ENCODE measurements at places on chromosomes 4 and X. TPM values are rescaled to one million over a fixed set of nuclear protein-coding genes. Genes with fewer than 3 reads are reported as not detected.

DNA sequence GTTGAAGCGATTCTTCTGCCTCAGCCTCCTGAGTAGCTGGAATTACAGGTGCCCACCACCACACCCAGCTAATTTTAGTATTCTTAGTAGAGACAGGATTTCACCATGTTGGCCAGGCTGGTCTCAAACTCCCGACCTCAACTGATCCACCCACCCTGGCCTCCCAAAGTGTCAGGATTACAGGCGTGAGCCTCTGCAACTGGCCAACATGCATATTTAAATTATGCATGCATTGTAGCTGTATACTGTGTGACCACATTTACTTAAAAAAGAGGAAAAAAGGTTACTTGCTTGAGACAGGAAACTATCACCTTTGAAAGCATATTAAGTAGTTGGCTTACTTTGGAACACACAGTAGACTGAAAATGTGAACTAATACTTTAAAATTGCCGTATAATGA, 29.5 kb downstream of the METTL14 start:
- no peak for DNase-seq

GRCh38 chrX:127404161-127404560, 584.6 kb downstream of the PRR32 start:
- no peak for DNase-seq

DNA sequence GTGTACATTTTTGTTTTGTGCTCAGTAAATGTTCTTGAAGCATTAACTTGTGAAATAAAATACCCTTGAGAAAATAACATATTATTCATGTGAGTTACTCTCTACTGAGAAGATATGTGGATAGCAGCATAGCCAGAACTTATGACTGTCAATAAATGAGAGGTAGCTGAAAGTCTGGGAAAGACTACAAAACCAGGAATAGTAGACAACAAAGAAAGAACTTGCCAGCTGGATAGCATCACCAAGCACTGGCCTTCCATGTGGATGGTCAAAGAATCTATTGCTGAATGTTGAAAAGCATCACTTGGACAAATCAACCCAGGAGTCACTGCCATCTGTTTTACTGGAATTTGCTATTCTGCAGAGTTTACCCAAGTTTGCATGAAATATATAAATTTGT, 650.0 kb upstream of the HTR2C start:
- DNase-seq, result no peak

DNA sequence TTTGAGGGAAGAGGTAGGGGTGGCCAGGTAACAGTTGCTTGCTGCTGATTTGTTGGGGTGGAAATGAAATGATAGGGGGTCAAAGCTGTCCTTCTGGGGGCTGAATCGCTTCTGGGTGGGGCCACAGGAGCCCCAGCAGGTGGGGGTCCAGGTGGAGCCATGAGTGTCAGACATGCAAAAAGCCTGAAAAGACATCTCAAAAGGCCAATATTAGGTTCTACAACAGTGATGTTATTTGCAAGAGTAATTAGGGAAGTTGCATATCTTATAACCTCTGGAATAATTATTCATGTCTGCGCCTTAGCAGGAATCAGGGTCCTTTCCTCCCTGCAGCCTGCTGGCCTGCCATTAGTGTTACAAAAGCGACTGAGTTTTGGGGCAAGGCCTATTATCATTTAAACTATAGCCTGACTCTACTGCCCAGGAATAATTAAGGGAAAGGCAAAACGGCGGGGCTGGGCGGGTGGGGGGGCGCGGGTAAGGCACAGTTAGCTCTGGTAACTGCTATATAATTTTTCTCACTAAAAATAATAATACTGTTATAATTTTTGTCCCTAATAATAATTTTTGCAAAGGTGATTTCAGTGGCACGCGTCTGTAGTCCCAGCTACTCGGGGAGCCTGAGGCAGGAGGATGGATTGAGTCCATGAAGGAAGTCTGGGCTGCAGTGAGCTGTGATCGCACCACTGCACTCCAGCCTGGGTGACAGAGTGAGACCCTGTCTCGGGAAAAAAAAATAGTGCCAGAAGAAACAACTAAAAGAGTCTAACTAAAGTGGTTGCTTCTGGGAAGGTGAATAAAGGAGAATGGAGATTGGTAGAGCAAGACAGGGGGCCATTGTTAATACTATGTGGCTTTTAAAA, 145.7 kb downstream of the MAGEB17 start:
- DNase-seq, result no peak

DNA sequence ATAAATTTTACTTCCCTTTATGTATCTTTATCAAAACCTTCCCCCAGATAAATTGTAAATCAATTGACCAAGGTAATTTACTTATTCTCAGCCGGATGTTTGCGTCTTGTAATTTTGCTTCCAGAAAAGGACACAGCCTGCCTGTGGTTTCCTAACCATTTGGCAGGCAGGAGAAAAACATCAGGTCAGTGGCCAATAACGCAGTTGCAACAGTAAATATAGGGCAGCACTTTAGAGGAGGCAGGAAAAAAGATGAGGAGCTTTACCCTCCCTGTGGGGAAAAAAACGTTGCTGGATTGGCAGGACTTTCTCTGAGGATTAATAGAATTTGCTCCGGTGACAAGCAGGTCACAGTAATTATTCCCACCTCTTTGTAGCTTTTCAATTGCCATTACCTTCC, 2618.1 kb downstream of the ARAP2 start:
- DNase-seq, result no peak

DNA sequence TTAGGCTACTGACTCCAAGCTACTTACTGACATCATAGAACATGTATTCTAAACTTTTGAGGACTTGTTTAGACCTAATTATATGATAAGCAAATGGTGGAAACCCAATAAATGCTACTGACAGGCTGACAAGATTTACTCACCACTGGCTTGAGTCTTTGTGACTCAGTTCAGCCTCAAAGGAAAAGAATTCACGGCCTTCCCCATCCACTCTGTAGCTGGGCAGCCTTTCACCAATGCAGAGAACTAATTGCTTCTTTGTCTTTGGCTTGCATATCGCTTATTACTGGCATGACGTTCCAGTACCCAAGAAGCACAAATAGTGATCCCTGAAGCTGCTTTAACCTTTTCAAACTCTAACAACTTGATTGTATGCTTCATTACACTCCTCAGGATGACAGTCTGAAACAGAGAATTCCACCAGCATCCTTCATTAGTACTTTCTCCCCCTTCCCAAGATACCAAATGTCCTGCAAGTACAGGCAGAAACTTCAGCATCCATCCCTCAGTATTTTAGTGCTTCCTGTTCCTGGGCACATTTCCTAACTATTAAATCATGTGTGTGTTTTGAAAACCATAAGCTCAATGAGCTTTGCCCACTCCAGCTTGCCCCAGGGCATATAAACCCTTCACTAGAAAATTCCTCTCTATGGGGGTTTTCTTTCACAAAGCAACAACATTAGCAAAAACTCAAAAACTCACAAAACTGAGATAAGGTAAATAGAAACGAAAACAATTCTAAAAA, 298.1 kb upstream of the SLC7A11 start:
- no peak for DNase-seq

GRCh38 chrX:150542846-150543229, 25.6 kb upstream of the MTM1 start:
- no peak for DNase-seq

DNA sequence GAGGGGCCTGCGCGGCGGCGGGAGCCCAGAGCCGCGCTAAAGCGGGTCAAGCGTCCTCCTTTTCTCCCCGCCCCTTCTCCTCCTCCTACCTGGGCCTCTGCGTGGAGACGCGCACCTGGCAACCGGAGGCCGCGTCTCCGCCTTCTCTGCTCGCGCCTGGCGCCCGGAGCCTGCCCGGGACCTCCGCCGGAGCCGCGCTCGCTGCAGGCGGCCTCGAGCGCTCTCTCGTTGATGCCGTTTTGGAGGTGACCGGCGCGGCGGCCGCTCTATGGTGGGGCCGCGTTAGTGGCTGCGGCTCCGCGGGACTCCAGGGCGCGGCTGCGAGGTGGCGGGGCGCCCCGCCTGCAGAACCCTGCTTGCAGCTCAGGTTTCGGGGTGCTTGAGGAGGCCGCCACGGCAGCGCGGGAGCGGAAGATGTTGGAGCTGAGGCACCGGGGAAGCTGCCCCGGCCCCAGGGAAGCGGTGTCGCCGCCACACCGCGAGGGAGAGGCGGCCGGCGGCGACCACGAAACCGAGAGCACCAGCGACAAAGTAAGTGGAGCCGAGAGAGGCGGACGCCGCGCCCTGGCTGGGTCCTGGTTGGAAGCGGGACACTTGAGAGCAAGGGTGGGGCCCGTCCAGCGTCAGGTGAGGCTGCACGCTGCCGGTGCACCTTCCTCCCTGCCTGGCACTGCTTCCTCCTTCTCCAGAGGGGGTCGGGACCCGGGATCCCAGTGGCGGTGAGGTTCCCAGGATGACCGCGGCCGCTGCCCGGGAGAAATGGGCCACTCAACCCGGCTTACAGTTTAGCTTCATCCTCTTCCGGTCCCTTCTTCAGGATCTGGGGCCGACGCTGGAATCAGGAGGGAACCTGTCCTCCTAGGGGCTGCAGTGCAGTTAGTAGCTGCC, at the start of gene CDS1:
Gene CDS1, plus strand, starts transcription at position 140 of the 888 bp plus-strand sequence. Its CDS starts 275 bp downstream, at position 415.
- DNase-seq, result peak; percentile 62

DNA sequence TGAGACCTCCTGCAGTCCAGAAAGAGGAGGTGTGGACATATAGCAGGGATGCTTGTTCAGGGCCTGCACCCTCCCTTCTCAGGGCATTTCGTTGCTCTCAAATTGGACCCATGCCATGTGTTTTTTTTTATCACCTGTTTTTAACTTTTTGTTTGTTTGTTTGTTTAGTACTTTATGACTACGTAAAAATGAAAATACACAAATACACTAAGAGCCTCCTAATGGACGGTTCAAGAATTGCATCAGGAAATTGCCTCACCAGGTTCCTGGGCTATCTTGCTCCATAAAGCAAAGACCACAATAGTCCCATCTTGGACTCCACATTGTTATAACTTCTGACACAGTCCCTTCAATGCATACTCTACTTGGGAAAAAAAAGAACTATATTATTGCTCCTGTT, 1685.9 kb upstream of the TENM3 start:
- no peak for DNase-seq

- DNase-seq, result no peak
Observed at GRCh38 chr4:876780-877179, 50.9 kb upstream of the CPLX1 start.

DNA sequence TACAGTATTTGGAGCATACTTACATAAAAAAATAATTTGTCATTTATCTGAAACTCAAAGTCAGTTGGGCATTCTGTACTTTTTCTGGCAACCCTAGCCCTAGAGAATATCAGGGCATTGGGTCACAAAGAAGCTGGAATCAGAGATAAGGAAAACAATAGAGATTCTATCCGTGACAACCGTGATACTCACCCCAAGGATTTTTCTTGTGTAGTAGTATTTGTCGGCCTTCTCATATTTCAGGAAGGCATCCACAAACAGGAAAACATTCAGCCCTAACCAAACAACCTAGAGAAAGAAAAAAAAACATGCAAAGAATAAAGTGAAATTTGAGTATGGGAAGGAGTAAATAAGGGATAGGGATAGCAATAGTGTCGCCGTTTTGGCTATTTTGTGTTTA, 3.6 kb downstream of the NOX1 start:
- DNase-seq, result no peak

- no peak for DNase-seq
Observed at GRCh38 chrX:11464380-11464779, 171.2 kb downstream of the AMELX start.

DNA sequence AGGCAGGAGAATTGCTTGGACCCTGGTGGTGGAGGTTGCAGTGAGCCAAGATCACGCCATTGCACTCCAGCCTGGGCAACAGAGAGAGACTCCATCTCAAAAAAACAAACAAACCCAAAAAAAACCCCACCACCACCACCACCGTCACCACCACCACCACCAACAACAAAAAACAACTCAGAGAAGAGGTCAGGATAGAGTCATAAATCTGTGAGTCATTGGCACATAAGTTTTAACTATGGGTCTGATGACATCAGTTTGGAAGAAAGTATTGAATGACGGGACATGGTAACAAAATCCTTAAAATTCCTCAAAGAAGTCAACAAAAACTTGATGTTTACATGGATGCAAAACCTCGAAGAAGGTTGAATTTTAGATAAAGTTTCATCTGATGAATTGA, 288.0 kb upstream of the SFRP2 start:
- DNase-seq, result no peak

GRCh38 chr4:118962540-118962939, 73.9 kb downstream of the SYNPO2 start:
- DNase-seq, result no peak

- DNase-seq, result no peak
Observed at GRCh38 chr4:94615451-94615850, 142.3 kb upstream of the BMPR1B start.

GRCh38 chr4:18012134-18012806, 9.3 kb downstream of the LCORL start:
- DNase-seq, result no peak

DNA sequence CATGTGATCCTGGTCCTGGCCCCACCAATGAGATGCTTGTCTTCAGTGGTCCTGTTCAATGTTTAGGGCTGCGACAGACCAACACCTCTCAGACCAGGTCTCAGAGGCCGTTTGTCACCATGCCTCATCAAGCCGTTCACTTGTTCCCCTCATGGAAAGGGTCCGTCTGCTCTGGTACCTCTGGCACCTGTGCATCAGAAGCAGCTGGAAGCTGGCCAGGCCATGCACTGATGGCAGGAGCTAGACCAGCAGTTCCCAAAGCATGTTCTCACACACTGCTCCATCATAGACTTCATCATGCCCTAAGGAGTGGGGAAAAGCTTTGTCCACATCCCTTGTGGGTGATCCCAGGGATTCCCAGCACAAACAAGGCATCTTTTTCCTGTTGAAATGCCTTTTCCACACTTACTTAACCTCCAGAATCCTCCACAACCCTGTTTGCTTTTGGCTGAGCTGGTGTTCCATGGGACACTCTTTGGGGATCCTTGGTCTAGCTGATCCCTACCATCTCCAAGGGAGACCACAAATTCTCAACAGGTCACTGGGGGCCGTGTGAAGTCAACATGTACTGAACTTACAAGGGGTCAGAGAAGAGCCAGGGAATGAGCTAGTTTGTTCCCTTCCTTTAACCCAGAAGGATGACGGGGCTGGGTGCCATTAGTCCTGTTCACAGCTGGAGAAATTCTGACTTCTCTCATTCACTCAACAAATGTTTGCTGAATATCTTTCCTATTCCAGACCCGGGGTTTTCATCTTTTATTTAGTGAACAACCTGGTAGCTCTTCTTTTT, 21.8 kb downstream of the SH3TC1 start:
- no peak for DNase-seq

DNA sequence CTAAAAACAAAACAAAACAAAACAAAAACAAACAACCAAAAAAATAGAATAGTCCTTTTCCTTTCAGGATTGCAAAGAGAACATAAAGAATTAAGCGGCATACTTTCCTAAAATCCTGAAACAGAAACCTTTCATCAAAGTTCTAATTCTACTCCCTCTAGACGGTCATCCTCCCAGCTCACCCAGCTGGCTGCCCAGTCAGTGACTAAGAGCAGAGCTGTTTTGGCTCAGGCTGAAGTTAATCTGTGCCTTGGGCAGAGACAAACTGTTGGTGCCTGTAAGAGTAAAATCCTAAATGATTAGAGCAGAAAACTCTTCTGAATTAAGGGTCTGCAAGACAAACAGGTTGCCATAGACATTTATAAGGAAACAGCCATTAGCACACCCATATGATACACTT, 17.6 kb upstream of the WAS start:
- DNase-seq, result no peak

Gene STARD8
- 10.5 TPM for total RNA-seq

Gene CABS1
- not detected for total RNA-seq

Gene TMEM154
- total RNA-seq, result 3.3 TPM

Gene VEGFC
- 6.9 TPM for total RNA-seq

Gene CXCL6
- 0.30 TPM for total RNA-seq

Gene P2RY10
- total RNA-seq, result 0.20 TPM

Gene TLR10
- not detected for total RNA-seq

Gene TRPC5OS
- not detected for total RNA-seq

Gene HEPH
- total RNA-seq, result 11.8 TPM

Gene GPR119
- not detected for total RNA-seq

All from left ventricle myocardium superior (tissue), 1 donor.